Activated CD4-positive, alpha-beta T cell treated with anti-CD3 and anti-CD28 coated beads, Interleukin-2, amount 10 ng/mL, durations not matched to agents 24 days and 14 days (primary cell): ENCODE measurements at places on chromosomes 16 and 17. TPM values are rescaled to one million over a fixed set of nuclear protein-coding genes. Genes with fewer than 3 reads are reported as not detected.

The TRPV2 gene
- total RNA-seq = 29.6 and 38.7 TPM in 2 replicates

The RANBP10 gene
- 18.2 and 18.6 TPM in 2 replicates for total RNA-seq

The TEX19 gene
- 0.09 TPM in 2 replicates for total RNA-seq

The OTOP2 gene
- total RNA-seq = not detected in 2 replicates

The MLLT6 gene
- total RNA-seq = 243 and 248 TPM in 2 replicates
